ENCODE measurements at places on chromosomes 13 and 19.

DNA sequence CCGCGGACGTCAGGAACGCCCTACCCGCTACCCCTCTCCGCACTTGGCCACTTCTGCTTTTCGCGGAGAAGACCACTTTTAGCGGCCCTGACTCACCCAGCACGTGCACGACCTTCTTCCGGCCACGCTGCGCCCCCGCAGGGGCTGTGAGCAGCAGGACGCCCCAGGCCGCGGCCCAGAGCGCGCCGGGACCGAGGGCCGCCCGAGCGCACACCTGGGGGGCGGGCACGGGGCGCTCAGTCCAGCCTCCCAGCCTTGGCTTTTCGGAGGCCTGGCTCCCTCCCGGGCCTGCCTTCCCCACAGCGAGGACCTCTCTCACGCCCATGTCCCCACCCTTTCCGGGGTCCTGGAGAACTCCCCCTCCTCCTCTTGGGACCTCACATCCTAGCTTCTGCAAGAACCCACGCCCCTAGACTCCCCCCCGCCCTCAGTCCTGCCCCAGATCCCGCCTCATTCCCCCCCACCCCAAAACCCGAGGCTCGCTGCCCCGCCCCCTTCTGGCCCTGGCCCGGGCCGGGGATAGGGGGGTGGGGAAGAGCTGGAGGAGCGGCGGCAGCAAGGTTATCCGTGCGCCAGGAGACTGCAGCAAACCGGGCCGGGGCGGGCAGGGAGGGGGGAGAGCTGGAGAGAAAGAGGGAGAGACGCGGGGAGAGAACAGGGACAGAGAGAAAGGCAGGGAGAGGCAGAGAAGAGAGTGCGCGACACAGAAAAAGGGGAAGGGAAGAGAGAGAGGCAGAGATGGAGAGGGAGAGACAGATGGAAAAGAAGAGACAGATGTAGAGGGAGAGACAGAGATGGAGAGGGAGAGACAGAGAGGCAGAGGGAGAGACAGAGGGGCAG, 11.5 kb downstream of the TM6SF2 start:
- no peak for DNase-seq

DNA sequence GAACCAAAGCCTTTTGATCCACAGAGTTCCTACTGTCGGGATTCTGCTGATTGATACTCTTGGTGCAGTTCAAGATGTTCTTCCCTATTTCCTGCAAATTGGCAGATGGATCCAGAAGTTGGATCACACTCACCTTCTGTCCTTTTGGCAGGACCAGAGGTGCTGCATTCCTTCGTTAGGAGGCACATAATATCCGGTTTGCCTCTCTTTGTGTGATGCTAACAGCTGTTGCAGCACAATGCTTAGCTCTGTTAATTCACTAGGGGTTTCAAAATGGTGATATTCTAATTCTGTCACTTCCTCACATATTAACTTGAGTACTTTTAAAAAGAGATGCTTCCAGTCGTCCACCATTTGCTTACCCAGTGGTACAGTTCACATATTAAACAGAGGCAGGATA, 15.2 kb upstream of the CHST8 start:
- no peak for DNase-seq

DNA sequence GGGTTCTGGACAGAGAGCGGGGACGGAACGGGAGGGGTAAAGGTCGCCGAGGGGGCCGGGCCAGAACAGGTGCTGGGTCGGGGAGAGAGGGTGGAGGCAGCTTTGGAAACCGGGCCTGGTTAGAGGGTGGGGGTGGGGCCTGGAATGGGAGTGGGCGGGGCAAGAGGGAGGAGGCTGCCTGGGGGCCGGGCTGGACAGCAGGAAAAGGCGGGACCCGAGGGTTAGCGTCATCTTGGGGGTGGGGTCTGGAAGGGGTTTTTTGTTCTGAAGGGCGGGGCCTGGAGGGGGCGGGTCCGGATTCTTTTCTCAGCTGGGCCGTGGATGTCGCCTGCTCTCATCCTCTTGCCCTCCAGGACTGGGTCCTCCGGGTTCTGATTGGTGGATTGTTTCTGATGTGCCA, 4.3 kb upstream of the ZNF813 start:
- no peak for DNase-seq

DNA sequence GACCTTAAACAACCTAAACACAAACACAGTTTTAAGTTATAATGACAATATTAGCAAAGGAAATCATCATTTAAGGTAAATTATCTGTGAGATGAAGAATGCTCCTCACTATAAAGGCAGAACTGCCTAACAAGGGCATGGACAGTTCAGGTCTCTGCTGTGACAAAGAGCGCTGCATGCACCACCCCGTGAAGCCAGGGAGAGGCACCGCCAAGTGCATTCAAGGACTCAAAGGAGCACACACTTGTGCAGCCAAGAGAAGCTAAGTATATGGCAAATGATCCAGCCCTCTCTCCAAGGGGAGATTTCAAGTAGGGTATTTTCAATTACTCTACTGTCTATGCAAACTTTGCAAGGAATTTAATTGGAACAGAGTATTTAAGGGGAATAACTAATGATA, 126.0 kb downstream of the RAP2A start:
- no peak for DNase-seq

DNA sequence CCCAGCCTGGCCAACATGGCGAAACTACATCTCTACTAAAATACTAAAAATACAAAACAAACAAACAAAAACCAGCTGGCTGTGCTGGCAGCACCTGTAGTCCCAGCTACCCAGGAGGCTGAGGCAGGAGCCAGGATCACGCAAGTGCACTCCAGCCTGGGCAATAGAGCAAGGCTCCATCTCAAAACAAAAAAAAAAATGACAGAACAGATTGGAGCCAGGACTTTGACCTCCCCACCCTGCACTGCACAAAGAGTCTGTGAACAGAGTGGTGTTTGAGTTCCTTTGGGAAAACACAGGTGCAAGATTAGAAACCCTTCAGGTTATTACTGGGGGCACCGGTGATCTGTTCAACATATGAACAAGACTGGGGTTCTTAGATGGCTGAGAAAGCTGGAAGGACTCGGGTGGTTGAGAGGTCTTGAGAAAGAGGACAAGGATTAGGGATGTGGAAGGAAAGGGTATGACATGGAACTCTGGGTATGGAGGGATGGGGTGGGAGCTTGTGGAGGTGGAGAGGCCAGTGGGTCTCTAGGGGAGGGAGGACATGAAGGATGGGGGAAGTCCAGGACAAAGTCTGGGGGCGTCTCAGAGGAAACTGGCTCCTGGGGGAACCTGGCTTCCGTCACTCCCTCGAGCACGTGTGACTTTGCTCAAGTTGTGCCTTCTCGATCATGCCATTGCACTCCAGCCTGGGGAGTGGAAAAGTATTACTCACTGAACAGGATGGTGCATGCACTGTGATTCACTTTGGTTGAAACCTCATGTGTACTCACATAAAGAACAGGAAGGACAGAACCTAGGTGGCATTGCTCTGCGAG, 25.9 kb downstream of the RCN3 start:
- DNase-seq, result no peak

DNA sequence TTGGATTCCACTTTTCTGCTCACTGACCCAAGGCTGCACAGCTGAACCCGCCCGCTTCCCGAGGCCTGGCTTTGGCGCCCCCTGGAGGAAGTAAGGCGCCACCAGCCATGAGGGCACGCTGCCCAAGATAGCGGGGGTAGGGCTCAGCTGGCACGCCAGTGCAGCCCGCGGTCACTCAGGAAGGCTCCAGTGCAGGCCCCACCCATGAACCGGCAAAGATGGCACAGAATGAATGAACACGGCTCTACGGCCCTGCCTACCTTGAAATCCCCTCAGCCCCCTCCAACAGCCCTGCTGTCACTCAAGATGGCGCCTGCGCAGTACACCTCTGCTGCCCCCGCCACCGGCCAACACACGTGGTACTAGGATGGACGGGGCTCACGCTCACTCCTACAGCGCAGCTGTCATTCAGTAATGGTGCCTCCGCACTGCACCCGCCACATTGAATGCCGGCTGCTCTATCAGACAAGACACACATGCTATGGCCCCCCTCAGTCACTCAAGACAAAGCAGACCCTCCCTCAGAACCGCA, 3.0 kb downstream of the PEG3 start:
- DNase-seq, result no peak

- DNase-seq, result no peak
These were observed 489.7 kb downstream of the RFC3 start for GRCh38 chr13:34307607-34308006.

DNA sequence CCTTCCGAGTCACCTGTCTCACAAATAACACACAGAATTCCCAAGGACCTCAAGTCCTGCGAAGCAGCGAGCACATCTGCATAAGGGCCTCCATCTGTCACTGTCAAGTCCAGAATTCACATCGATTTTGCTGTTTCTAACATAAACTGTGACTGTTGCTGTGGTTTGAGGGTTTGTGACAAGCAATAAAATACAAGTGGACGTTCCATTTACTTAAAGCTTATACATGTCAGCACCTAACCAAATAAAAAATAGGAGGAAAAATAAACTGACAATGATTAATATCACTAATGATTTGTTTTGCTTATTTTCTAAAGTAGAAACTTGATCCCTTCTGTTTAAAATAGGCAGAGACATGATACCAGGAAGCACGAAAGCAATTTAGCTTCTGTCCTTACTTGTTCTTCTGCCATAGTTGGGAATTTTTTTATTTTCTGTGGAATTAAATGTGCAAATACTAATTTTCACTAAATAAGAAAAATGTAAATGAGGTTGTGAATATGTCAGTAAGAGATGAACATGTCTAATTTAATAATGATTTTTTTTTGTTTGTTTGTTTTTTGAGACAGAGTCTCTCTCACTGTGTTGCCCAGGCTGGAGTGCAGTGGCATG, 279.1 kb downstream of the FGF9 start:
- no peak for DNase-seq

DNA sequence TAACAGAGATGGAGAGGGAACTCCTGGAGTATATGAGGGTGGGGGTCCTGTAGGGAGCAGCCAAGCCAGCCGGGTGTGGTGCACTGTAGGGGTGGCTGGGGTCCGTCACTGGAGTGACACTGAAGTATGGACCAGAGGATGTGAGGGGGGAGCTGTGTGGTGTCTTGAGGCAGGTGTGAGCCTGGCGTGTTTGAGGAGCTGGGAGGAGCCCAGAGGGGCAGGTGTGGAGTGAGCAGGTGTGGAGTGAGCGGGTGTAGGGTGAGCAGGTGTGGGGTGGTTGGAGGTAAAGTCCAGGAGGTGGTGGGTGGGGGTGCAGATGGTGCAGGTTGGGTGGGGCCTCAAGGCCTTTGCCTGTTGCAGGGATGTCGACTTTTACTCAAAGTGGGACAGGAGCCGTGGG, 5.9 kb downstream of the B3GNT8 start:
- no peak for DNase-seq

GRCh38 chr19:41441321-41441945, 1.5 kb upstream of the ERICH4 start:
- DNase-seq, result no peak

GRCh38 chr13:32910530-32910929, 105.7 kb upstream of the KL start:
- no peak for DNase-seq

GRCh38 chr13:112003396-112003795, 63.6 kb upstream of the SOX1 start:
- DNase-seq, result no peak

- no peak for DNase-seq
These were observed 799.1 kb downstream of the DIAPH3 start for GRCh38 chr13:59364641-59365085.

- DNase-seq, result no peak
These were observed 1005.1 kb downstream of the PCDH9 start for GRCh38 chr13:66225072-66225471.

DNA sequence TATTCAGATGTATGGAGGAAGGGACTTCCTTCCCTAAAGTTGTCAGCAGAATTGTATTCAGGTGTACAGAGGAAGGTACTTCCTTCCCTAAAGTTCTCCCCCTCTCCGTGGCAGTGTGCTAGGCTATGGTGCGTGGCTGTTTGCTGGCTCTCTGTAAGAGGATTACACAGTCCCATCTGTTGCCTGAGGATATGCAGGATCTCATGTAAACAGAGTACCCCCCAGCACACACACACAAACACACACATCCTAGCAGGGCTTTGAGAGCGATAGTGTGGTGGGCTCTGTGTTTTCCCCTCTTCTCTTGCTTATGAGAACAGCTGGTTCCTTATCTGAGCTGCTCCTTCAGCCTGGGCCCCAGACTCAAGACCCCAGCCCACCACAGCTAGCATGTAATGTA, 10.3 kb downstream of the NEK5 start:
- no peak for DNase-seq

GRCh38 chr13:100340865-100341264, 247.7 kb downstream of the GGACT start:
- DNase-seq, result no peak

DNA sequence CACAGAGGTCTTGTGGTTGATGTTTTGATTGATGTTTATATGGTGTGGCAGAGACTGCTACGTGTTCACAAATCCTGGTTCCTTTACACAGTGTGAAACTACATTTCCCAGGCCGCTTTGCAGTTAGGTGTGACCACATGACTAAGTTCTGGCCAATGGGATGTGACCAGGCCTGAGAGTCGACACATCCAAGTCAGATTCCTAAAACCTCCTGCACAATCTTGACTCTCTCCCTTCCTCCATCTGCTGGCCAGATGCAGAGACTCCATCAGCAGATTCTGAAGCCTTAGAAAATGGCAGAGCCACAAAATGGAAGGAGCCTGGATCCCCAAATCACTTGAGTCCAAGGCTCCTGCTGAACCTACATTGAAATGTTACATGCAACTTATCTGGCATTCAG, 12.6 kb downstream of the CD37 start:
- DNase-seq, result no peak

DNA sequence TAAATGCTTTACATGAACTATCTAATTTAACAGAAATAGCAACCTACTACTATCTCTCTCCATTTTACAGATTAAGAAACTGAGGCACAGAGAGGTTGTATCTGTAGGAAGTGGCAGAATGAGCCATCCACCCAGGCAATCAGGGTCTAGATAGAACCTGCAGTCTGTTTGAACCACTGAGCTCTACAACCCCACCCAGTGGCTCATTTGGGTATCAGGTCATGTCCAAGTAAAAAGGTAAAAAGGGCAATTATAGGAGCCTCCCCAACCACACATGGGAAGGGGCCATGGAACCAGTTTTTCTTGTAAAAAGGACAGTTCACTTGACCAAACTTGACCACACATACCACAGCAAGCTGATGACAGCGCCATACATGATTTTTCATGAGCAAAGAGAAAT, 92.9 kb upstream of the SGCG start:
- no peak for DNase-seq

All from stimulated activated CD8-positive, alpha-beta memory T cell treated with anti-CD3 and anti-CD28 coated beads, Interleukin-2, amount 100 ng/mL, for 1 hour (primary cell).